AG04449 (cell line): ENCODE measurements at places on chromosomes 5 and 9.

DNA sequence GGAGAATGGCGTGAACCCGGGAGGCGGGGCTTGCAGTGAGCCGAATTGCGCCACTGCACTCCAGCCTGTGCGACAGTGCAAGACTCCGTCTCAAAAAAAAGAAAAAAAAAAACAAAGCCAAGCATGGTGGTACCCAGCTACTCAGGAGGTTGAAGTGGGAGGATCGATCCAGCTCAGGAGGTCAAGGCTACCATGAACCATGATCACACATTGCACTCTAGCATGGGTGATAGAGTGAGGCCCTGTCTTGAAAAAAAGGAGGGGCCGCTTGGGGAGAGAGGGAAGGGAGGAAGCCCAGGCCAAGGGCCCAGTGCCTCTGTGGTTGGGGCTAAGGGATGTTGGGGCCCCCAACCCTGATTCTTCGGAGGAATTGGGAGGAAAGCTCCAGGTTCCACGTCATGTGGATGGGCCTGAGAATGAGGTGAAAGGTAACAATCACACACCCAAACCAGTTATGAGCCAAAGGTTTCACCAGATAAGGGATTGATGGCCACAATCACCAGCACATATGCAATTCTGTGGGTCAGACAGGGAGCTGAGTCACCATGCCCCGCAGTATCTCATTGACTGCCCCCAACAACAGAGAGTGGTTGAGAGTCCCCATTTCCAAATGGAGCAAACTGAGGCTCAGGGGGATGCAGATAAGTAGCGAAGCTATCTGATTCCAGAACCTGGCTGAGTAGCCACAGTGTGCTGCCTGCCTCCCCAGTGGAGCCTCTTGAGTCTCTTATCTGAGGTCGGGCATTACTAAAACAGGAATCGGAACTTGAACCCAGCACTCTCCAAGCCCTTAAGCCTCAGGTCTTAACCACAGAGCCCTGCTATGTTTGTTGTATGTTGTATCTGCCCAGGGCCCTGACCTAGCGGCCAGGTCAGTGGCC lies 20.5 kb downstream of the SWI5 start:
- no peak for DNase-seq

DNA sequence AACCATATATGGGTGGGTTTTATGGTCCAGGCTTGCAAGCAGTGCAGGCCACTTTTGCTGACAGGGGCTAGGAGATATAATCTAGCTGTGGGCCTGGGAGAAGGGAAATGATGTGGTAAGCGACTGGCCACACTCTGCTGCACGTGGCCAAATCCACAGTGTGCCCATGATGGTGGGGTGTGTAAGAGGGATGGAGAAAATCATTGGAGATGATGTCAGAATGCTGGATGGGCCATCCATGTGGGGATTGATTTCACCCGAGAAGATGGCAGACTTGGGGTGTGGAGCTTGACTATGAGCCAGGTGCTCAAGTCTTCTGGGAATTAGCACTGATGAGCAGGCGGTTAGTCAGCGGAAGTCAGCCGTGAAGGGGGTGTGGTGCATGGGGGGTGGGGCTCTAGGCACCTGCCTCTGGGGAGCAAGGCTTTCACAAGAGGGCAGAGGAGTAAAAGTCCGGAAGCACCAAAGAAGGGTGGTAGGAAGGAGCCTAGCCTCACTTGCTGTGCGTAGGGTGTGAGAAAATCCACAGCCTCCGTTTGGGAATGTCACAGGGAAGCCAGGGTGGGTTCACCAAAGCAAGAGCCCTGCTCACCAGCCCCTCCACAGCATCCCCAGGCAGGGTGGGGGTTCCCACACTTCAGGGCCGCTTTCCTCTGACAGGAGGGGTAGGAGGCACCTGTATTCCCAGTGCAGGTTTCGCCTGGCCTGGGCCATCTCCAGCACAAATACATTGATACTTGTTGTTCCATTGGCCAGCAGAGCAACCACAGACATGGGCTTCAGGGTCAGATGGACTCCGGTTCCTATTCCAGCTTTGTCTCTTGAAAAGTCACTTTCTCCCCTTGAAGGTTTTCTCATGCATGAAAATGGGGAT lies 44.5 kb upstream of the ANGPTL2 start:
- no peak for DNase-seq

DNA sequence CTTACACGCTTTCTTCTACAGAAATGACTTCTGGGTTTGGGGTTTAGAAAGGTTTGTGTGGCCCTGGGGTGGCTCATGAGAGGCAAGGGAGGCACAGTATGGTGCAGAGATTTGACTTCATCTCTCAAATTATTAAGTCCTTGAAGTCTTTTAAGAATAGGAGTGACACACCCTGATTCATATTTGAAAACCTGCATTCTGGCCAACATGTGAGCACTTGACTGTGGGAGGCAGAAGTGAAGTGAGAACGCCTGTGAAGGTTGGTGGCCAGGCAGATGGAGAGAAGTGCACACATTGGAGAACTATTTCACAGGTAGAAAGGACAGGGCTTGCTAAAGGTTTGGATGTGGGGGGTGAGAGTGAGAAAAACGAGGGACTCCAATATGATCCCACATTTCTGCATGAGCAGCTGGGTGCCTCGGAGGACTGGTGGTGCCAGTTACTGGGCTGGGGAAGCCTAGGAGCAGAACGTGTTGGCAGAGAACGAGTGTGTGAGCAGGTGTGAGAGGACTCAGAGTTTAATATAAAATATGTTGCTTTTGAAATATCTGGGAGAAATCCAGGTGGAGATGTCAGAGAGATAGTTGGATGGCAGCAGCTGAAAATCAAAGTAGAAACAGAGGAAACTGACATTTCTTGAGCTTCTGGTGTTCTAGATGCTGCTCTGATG lies 240.0 kb upstream of the ADAMTSL1 start:
- no peak for DNase-seq

DNA sequence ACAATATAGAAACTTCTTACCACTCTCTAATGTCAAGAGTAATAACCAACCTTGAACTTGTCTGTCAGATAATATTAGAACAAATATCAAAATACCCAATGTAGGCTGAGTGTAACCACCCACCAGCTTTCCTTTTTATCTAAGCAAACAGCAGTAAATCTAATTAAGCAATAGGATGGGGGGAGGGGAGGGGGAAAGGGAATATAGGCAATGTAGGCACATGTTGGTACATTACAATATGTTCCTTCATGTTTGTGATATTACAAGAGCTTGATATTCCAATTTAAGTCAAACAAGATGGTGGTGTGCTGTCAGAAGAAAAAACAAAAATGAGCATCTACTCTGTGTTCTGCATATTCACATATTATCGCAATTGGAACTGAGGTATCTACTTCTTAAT lies 158.2 kb downstream of the DENND1A start:
- DNase-seq = no peak

DNA sequence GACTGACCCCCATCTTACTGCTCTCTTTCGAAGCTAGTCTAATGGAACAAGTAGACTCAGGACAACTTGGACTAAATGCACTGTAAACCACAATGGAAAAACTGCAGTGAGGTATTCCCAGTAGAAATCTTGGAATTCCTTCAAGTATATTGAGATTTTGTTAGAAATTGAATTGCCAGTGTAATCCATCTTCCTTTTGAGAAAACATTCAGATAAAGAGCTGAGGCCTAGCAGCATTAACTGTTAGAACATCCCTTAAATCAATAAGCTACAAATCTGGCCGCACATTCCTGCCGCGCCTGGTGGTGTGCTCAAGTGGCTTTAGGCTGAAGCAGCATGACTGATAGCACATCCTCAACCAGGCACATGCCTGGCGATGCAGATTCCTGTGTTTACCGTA lies 29.3 kb downstream of the PPIC start:
- DNase-seq = no peak

GRCh38 chr9:26669701-26670670 lies 222.6 kb downstream of the CAAP1 start:
- no peak for DNase-seq

GRCh38 chr5:76474377-76474776 lies 71.3 kb downstream of the IQGAP2 start:
- no peak for DNase-seq

GRCh38 chr5:88235346-88235745 lies 33.3 kb downstream of the TMEM161B start:
- DNase-seq = no peak

DNA sequence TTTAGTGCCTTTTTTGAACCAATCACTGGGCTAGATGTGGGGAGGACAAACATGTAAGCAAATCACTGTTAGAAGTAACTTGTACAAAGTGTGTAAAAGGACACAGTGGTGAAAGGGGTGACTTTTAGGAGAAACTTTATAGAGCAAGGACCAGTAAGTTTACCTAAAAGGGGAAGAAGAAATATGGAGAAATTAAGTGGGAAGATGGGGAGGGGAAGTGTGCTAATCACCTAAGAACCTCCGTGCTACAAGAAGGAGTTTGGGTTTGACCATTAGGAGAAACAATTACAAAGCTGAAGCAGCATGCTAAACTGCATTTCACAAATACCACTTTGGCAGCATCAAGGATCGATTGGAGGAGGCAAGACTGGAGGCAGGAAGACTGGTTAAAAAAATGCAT lies 17.3 kb downstream of the ITGA1 start:
- no peak for DNase-seq

DNA sequence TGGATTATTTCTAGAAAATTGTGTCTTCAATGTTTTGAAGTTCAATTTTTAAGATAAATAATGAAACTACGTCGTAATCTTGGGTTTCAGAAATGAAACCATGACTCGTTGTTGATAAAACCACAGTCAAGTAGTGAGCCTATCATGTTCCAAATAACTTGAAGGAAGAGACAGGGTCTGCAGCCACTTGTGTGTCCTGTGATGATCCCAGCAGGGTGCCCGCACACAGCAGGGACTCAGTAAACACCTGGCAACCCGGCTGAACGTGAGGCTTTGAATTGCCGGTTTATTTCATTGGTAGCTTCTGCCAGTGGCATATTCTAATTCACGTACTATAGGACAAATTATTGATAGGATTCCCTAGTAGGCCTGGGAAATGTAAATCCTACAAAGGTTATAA lies 679.6 kb downstream of the IRX1 start:
- DNase-seq = no peak

- DNase-seq = no peak
These were observed 31.7 kb downstream of the ZDHHC21 start for GRCh38 chr9:14661421-14662059.

DNA sequence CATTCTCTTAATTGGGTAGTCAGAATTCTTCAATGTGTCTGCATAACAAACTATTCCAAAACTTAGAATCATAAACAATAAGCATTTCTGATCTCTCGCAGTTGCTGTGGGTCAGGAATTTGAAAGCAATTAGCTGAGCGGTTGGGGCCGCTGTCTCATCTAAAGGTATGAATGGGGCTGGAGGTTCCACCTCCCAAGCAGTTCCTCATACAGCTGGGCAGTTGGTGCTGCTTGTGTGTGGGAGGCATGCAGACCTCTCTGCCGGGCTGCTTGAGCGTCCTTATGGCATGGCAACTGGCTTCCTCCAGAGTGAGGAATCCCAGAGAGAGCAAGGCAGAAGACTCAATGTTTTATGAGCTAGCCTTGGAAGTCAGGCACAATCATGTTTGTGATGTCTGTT lies 30.2 kb upstream of the SEMA4D start:
- no peak for DNase-seq

- DNase-seq = no peak
These were observed 3.8 kb downstream of the GAS1 start for GRCh38 chr9:86943201-86944113.

- no peak for DNase-seq
These were observed 709 bp upstream of the SH3PXD2B start for GRCh38 chr5:172455087-172455381.

DNA sequence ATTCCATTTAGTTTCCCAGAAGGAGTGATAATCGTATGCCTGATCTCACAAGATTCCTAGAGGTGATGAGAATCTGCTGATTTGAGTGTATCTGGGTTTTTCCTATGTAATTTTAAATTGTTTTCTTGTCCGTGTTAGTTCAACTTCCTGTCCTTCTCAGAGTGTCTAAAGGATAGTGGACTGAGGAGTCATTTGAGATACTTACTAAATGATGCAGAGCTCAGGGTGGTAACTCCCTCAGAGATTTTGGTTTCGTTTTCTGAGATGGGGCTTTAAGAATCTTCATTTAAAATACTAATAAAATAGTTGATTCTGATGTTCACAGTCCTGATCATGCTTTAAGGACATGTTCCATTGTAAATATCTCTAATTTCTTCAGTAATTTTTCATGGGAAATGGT lies 30.3 kb downstream of the MELK start:
- DNase-seq = no peak
